NCI-H2081 (cell line): ENCODE measurements at places on chromosomes 16 and 17.

DNA sequence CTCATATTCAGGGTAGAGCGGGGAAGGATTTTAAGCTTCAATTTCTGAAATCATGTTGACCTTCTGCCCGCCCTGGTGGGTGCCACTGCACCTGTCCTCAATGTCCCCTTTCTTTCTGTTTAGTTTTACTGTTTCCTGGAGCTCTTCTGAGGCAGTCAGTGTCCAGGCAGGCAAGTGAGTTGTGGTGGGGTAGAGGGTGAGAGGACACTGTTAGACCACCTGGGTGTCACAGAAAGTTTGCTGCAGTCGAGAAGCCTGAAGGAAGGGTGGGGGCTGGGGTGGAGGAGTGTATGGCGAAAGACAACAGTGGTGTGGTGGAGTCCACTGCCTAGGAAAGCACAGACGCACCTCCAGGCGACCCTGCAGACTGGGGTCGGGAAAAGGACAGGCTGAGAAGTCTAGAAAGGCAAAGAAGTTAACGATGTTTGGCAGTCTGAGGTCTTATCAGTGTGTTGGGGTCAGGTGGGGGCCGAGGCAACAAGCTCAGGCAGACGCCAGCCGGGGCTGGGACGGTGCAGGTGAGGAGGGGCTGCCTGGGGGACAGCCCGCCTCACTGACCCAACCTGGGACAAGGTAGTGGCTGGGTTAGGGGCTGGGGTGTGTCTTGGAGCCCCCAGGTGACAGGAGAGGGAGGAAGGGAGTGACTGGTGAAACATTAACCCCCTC, 23.3 kb upstream of the HOXB13 start:
- DNase-seq = no peak

GRCh38 chr17:64077379-64077778, 52.6 kb downstream of the ERN1 start:
- DNase-seq = no peak

DNA sequence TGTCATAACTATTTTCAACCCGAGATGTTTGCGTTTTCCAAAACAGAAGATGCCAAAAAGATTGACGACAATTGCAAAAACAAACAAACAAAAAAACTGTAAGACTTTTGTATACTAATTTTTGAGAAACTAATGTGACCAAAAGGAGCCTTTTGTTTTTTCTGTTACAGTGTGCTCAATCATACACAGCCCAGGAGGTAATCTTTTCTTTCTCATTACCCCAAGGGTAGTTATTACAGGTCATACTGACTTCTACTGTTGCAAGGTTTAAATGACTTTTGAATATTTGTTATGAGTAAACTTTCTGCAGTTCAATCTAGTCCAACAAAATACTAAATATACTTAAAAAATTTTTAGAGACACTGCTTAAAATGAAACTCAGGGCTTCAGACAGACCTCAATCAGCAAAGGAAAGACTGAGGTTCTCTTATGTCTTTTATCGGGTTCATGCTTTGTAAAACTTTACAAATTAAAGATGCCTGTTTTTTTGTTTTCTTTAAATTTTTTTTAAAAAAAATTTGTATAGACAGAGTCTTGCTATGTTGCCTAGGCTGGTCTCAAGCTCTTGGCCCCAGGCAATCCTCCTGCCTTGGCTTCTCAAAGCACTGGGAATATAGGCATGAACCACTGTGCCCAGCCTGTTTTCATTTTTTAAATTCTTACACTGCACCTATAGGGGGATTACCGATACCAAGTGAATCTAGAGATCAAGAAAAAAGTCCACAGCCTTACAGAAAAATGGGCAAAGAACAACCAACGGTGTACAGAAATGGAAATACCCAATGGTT, 47.6 kb downstream of the SPOP start:
- DNase-seq = no peak

DNA sequence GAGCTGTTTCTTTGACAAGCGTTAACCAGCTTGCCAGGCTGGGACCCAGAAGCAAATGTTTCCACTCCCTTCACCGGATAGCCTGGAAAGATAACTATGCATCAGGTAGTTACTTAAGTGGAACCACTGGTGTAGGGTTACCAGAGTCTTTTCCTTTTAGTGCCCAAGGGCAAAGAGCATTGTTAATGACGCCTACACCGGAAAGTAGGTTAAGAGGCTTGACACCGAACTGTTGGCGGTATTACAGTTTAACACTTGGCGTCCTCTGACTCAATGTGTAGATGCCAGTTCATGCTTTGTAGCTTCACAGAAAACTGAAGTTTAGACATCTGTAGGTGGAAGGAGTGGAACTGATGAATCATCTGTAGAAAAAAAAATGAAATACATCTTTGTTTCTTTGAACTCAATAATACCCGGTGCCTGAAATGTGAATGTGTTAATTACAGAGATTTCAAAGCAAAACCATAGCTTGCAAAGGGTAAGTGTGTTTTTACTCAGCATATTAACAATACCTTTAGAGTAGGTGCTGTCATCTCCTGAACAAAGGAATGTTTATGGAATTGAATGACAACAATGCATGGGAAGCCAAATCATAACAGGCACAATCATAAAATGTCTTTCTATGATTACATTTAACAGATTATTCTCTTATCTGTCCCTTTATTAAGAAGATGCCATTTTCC, 426.7 kb upstream of the SALL1 start:
- no peak for DNase-seq

DNA sequence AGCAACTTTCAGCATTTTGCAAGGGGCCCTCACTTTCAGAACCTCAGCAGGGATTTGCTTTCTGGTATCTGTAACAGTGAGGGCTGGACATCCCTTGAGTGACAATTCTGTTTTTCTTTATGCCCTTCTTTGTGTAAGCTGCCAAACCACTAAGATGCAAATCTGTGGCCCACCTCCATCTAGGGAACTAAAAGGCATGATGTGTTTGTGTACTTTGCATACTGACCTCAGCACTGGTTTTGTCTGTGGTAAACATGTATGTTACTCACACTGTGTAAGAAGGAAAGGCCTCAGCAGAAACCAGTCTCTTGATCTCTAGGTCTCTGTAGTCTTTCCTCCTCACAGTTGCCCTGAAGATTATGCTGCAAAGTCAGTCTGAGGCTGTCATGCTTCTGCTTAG, 396.6 kb upstream of the DYNLRB2 start:
- no peak for DNase-seq

- peak; percentile 24 for DNase-seq
Measured at GRCh38 chr17:49996495-49997300, 1.7 kb upstream of the DLX3 start.

- no peak for DNase-seq
Measured at GRCh38 chr16:79628501-79628975, 28.0 kb upstream of the MAF start.

- DNase-seq = no peak
Measured at GRCh38 chr16:14100825-14101224, 29.7 kb downstream of the MRTFB start.

- no peak for DNase-seq
Measured at GRCh38 chr16:85541980-85542900, 70.9 kb upstream of the GSE1 start.

GRCh38 chr16:3101018-3101840, 2.1 kb upstream of the ZSCAN10 start:
- DNase-seq = peak; percentile 6

- DNase-seq = no peak
Measured at GRCh38 chr16:72983241-72983640, 64.7 kb downstream of the ZFHX3 start.

- peak; percentile 41 for DNase-seq
Measured at GRCh38 chr17:40417258-40417608, 463 bp downstream of the TOP2A start.

GRCh38 chr17:79049821-79050220, 24.8 kb upstream of the ENGASE start:
- DNase-seq = no peak

DNA sequence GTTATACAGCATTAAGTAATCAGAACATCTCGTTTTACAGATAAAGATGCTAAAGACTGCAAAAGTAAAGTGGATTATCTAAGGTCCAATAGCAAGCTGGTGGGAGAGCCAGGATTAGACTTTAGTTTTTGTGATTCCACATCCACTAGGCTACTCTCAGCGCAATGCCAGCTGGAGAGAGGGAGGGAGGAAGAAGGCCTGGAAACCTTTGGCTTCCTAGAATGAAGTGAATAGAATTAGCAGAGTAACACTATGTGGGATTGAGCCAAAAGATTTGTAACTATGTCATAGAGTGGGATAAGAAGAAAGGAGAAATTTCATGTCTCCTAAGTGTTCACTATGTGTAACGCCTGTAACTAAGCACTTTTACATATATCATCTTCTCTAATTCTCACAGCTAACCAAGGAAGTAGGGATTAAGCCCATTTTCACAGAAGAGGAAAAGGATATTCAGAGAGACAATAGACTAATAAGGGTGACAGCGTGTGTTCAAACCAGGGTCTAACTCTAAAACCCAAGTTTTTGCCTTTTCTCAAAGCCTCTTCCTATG, 25.4 kb upstream of the NSRP1 start:
- DNase-seq = no peak

- peak; percentile 40 for DNase-seq
Measured at GRCh38 chr17:37490022-37490587, 414 bp downstream of the DUSP14 start.

DNA sequence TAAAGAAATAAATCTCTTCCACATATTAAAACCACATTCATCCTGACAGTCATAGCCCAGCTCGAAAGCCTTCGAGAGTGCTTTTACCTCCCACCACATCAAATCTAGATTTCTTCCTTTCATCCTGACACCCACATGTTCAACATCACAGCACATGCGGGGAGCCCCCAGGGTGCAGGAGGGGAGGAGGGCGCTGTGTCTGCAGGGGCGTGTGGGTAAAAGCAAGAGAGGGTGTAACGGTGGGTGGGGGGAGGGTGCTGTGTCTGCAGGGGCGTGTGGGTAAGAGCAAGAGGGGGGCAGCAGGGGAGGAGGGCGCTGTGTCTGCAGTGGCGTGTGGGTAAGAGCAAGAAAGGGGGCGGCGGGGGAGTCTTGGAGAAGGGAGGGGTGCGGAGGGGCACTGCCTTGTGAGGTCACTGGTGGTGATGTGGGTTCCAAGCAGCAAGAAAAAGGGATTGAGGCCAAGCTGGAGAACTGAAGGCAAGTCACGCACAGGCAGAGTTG, 34.7 kb downstream of the ADCY9 start:
- DNase-seq = no peak

- DNase-seq = no peak
Measured at GRCh38 chr16:28990375-28991040, 5.7 kb downstream of the LAT start.

GRCh38 chr16:56614549-56614991, 6.2 kb downstream of the MT2A start:
- no peak for DNase-seq

GRCh38 chr17:17236295-17237025, 508 bp downstream of the FLCN start:
- no peak for DNase-seq

DNA sequence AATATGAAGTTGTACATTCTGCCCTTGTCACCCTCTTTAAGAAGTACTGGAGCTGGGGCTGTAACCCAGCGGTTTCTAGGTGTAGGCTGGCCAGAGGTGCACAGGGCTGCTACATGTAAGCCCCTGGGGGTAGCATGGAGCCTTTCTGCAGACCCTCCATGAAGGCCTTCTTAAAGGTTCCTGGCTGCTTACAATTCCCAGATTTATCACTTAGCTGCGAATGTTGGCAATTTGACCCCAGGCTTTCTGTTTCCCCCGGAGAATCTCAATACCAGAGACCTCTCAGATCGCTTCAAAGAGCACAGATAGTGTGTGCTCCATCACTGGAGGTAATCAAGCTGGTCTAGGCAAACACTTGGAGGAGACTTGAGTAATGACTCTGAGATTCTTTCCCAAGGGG, 309.4 kb downstream of the CBLN1 start:
- no peak for DNase-seq

- no peak for DNase-seq
Measured at GRCh38 chr17:45940826-45941225, 46.5 kb downstream of the MAPT start.

DNA sequence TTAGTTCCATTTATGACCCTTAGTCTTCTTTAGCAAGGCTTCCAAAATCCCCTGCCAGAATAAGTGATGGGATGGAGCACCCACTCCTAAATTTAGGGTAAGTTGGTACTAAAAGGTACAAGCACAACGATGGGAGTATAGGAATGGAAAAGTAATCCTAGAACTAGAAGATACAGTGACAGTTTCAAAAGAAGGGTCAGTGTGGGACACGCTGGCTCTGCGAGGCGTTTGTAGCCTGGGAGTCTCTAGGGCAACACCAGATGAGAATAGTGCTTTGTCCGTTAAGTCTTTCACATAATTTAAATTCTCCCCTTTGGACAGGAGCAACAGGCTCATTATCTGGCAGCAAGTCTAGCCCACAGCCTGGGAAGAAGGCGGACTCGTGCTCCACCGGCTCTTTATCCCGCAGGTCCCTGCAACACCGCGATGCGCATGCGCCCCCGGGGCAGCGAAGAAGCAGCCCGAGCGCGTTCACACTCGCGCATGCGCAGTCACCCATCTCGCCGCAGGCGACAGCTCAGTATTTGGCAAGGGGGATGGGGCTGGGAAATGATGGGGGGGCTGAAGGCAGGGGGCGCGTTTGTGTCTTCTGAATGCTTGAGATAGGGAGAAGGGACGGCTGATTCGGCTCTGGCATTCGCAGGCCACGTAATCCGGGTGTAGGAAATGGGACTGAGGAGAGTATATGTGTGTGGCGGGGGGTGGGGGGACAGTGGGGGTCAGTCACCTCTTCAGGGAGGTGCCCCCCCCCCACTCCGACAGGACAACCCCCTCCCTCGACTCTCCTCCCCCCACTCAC, 564 bp downstream of the SPOP start:
- peak; percentile 96 for DNase-seq

- DNase-seq = no peak
Measured at GRCh38 chr16:67548265-67549126, 13.8 kb upstream of the CTCF start.

DNA sequence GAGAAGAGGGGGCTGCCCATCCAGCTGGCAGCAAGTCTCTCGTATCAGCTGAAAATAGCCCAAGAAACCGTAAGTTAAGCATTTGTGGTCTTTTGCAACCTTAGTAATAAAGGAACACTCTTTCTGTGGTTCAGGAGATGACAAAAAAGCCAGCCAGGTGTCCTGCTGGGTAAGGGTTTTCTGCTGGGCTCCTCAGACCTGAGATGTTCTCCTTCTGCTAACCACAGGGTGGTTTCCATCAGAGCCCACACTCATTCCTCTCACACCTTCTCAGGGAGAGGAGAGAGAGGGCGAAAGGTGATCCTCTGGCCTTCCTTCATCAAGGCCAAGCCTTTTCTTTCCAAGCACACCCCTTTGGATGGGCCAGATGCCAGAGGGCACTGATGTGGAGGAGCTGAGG, 70.7 kb downstream of the TEX14 start:
- DNase-seq = no peak
